ENCODE measurements at places on chromosomes 3 and 15. TPM values are rescaled to one million over a fixed set of nuclear protein-coding genes. Genes with fewer than 3 reads are reported as not detected.

DNA sequence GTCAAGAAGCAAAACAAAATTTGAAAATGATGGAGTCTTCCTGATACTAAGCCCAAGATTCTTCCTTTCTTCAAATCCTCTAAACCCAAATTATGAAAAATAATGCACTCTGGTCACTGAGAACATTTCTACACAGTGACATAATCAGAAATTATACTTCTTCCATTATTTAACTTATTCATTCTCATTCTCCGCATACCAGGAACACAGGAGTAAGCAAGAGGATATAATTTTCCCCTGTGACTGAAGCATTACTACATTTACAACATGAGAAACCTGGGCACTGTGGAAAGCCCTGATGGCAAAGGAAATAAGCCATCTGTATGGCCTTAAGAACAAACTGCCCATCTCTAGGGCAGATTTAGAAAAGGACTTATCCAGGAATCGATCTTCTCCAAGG, 47.0 kb downstream of the EXD1 start:
- DNase-seq, result no peak

DNA sequence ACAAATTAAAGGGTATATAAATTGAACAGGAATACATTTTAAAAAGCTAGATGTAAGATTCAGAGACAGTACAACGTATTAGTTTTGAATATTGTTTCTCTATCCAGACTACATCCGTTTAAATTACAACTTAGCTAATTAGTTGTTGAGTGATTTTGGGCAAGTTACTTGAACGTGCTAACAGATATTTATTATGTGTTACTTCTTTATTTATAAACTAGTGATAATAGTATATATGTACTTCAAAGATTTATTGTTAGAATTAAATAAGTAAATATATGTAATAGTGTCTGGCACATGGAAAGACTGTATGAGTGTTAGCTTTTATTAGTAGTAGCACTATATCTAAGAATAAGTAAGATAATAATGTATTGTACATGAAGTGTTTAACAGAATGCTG, 92.0 kb upstream of the GBE1 start:
- no peak for DNase-seq

DNA sequence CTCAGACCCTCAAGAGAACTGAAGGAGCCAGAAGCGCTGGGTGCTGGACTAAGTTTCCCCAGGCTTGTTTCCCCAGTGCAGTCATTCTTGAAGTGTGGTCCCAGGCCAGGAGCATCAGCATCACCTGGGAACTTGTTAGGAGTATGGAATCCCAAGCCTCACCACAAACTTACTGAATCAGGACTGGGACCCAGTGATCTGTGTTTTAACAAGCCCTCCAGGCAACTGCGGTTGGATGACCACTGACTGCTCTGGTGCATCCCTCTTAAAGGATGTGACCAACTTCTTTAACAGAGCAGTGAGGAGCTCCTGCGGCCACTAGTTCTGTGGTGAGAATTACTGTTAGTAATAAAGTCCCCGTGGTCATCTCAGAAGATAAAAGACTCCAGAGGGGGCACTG, 62.4 kb upstream of the DAZL start:
- no peak for DNase-seq

DNA sequence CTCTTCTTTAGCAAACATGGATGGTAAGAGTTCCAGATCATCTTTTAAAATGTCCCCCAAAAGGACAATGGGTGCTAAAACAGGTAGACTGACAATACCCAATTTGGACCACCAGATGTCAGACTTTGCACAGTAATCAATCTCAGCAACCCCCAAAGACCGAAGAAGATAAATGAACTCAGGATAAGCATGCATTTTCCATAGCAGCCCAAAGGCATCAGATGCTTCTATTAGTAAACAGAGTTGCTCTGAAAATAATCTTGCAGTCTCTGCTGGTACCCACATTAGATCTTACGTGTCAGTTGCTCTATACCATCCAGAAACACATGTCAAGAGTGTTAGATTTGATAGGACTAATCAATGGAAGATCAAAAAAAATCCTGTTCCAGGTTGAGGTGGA, 20.6 kb downstream of the MYH15 start:
- DNase-seq, result no peak

DNA sequence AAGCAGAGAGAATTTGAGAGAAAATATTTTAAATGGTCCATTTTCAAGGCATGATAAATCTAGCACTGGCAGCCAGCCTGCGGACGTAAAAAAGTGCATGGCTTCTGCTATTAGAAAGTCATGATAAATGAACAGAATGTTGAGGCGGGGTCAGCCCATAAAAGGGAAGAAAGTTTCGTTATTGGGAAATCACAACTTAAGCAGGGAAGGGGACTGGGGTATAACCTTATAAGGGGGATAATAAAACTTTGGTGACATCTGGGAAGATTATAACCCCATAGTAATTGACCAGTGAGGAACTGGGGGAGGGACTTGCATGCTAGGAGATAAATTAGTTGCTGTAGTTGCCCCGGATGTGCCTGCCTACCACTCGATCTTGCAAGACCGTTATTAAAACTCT, 88.4 kb upstream of the PLSCR4 start:
- DNase-seq, result no peak

GRCh38 chr3:158731938-158732855, at the start of gene RARRES1:
Gene RARRES1 (minus strand): TSS chr3:158732457. CDS start chr3:158732415, 42 bp downstream.
- no peak for DNase-seq

DNA sequence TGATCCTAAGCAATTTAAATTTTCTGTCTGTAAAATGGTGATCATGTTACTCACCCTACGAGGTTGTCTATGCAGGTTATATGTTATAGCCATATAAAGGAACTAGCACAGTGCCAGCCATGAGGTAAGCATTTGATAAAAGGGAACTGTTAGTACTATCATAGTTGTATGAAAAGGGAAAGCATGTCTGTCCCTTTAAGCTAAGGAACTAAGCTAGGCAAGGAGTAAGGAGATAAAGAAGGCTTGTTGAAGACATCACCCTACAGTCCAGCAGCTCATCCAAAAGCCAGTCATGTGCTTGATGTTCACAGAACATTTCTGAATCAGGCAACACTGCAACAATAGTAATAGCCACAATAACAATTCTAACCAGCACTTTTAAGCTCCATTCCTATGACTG, 243.9 kb downstream of the ZBTB20 start:
- DNase-seq, result no peak

- no peak for DNase-seq
Measured at GRCh38 chr15:60536314-60536713, 57.4 kb upstream of the ICE2 start.

DNA sequence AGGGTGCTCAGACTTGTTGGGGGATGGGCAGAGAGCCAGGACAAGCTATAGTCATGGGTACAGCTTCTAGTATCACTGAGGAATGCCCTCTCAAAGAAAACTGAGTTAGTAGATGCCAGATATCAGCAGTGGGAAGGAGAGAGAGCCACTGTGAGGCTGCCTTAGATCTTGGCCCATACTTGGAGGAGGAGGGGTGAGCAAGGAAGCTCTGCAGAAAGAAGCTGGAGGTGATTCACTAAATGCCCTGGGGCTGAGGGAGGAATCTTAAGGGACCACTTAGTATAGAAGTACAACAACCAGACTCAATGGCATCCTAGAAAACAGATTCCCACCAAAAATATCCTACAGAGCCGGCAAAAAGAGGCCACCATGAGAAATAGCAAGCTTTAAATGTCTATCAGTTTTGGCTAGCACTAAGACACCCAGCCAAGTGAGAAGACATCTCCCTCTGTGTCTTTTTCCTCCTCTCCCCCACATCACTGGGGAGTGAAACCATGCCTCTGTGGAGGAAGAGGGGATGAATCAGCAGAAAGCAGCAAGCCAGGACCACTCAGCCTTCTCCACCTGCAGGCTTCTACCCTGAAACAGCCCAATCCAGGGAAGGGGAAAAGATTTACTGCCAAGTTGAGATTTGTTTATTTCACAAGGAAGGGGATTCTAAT, 282.5 kb upstream of the STT3B start:
- DNase-seq, result no peak

GRCh38 chr3:166498446-166498845, 661.2 kb upstream of the BCHE start:
- DNase-seq, result no peak

GRCh38 chr3:183134844-183135243, 27.7 kb downstream of the LAMP3 start:
- DNase-seq, result no peak

GRCh38 chr15:61155741-61156700, 73.1 kb downstream of the RORA start:
- no peak for DNase-seq

The SHF gene
- total RNA-seq, result 4.9 TPM

The SLC7A14 gene
- total RNA-seq, result 0.02 TPM

The CRABP1 gene
- not detected for total RNA-seq

The TUSC7 gene
- not detected for total RNA-seq

The SLC28A2 gene
- not detected for total RNA-seq

The SI gene
- total RNA-seq, result not detected

The FOXB1 gene
- not detected for total RNA-seq

All from chondrocyte (in vitro differentiated cells).